ENCODE measurements at places on chromosomes 4 and X.

GRCh38 chr4:10085828-10086505 is 30.6 kb downstream of the WDR1 start:
- no peak for DNase-seq

DNA sequence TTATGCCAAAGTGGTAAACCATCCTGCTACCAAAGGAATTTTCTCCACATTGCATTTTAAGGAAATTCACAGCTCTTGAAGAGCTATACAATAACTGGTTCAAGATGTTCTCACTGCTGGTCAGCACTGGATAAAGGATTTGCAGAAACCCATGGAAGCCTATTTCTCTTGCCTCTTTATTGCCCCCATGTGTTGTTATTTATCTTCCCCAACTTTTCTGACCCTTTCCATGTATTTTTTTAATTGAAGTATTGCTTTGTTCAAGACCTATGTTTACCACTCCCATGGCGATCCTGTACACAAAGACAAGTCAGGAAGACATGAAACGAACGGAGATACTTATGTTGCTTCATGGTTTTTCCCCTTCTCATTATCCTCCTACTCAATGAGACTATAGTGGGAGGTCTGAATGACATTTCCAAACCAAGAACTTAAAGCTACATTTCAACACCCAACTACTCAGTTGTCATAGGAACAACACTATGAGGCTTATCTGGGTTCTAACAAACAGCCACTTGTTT is 566.4 kb upstream of the DIPK2B start:
- no peak for DNase-seq

GRCh38 chrX:136731207-136731782 is 49.4 kb downstream of the ARHGEF6 start:
- no peak for DNase-seq

- no peak for DNase-seq
Observed at GRCh38 chr4:108110450-108110849, 58.3 kb downstream of the LEF1 start.

- no peak for DNase-seq
Observed at GRCh38 chr4:156754832-156755570, 216.6 kb downstream of the PDGFC start.

- no peak for DNase-seq
Observed at GRCh38 chr4:17164666-17165065, 266.2 kb upstream of the LDB2 start.

GRCh38 chr4:163591614-163592020 is 97.1 kb downstream of the TMA16 start:
- no peak for DNase-seq
